ENCODE measurements at places on chromosomes 1 and 21.

DNA sequence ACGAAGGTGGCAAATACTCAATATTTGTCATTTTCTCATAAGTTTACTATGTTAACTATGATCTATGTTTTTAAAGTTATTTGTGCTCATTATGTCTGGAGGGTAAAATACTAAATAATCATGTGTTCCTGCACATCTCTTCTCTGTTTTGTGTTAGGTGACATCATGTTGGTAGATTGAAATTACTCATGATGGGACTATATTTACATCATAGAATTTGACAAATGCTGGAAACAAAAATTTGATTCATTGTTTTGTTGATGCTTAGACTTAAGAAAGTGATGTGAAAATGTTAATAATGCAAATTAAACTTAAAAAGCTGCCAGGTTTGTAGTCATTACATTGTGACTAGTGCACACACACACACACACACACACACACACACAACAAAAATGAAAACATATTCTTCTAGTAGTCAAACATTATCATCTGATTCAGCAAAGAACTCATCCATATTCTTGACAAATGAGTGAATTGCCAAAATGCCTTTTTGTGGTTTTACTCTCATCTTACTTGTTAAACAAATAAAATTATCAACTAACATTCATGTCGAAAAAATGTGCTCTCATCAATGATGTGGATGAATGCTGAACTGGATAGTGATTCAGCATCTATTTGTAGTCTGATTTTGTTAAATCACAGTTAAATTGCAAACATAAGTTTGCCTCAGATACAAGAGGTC, 870.7 kb downstream of the BRINP3 start:
- no peak for DNase-seq

GRCh38 chr1:36393686-36394085, 4.0 kb downstream of the LSM10 start:
- DNase-seq = no peak

- DNase-seq = no peak
These were observed 326.8 kb downstream of the HHAT start for GRCh38 chr1:210655511-210655910.

DNA sequence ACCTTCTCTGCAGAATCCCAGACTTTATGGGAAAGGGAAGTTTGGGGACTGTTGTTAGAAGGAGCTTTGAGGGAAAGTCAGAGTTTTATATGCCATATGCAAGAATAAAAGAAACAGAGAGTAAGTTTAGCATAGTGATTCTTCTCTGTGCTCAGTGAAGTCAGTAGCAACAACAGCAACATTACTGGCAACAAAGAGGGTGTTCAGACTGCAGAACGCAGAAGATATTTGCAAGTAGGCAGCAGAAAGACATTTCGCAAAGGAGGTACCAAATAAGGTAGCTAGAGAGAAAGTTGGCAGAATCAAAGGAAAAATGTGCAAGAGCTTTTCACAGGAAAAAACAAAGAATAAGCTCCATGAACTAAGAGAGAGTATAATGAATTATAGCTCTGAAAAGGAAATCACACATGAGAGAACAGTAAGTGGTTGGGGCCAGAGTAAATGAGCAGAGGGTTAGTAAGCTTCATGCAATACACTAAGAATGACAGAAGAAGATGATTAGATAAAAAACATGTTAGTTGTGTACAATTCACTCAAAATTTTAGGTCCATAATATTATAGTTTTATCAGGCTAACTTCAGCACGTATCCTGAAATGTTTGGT, 98.1 kb downstream of the NEGR1 start:
- DNase-seq = no peak

- DNase-seq = no peak
These were observed 70.2 kb upstream of the KCND3 start for GRCh38 chr1:112059679-112060078.

GRCh38 chr1:158177700-158178450, 2.8 kb upstream of the CD1D start:
- peak; percentile 63 for DNase-seq

GRCh38 chr1:51442616-51443015, 76.5 kb downstream of the EPS15 start:
- no peak for DNase-seq

- no peak for DNase-seq
These were observed 1.7 kb upstream of the GJB5 start for GRCh38 chr1:34753163-34753562.
